ENCODE measurements at places on chromosomes 6 and 20. TPM values are rescaled to one million over a fixed set of nuclear protein-coding genes. Genes with fewer than 3 reads are reported as not detected.
A peak's percentile ranks its signal among the peaks of the same experiment; 100 is the strongest.

Gene EPPIN
- not detected for total RNA-seq

GRCh38 chr6:21142741-21143140, 450.8 kb upstream of the SOX4 start:
- no peaks in the 10 kb centered on the region for H3K4me1 ChIP-seq
- no peak overlapping the region for H3K27ac ChIP-seq
- no peaks in the 10 kb centered on the region for H3K27me3 ChIP-seq
- DNase-seq = no peak
- no peak overlapping the region for H3K4me3 ChIP-seq
- H3K36me3 ChIP-seq = no peaks in the 10 kb centered on the region

- no peaks in the 10 kb centered on the region for H3K36me3 ChIP-seq
- H3K4me3 ChIP-seq = no peak overlapping the region
- no peak overlapping the region for H3K27ac ChIP-seq
- H3K27me3 ChIP-seq = no peaks in the 10 kb centered on the region
- H3K4me1 ChIP-seq = no peaks in the 10 kb centered on the region
- DNase-seq = no peak
Observed at GRCh38 chr6:97876711-97877110, 593.7 kb upstream of the MMS22L start.

GRCh38 chr6:109768485-109768884, 77.4 kb downstream of the FIG4 start:
- peaks cover 9% of the 10 kb centered on the region for H3K36me3 ChIP-seq
- no peak overlapping the region for H3K27ac ChIP-seq
- H3K4me3 ChIP-seq = no peak overlapping the region

Gene PRICKLE4
- 13.8 TPM for total RNA-seq

DNA sequence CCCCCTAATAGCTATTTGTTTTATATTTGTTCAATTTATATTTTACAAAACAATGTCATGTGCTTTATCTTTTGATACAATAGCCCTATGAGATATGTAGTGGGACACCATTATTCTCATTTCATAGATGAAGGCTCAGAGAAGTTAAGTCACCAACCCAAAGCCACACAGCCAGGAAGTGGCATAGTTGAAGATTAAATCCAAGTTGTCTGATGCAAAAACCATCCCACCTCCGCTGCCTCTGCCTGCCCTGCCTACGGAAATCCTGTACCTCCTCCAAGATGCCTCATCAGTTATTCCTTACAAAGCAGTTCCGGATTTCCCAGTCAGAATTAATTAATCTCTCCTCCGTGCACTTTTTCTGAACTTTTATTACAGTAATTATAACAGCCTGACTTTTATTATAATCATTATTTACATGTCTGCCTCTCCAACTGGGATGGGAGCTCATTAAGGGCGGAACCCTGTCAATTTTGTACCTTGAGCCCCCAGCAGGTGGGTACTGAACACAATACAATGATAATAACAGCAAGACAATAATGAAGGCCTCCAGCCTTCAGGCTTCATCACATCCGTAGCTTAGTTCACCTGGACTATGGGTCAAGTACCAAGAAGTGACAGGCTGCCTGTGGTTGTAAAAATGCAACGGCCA, 54.7 kb downstream of the LRFN2 start:
- no peak overlapping the region for H3K27ac ChIP-seq
- H3K36me3 ChIP-seq = no peaks in the 10 kb centered on the region
- DNase-seq = no peak
- H3K27me3 ChIP-seq = no peaks in the 10 kb centered on the region

DNA sequence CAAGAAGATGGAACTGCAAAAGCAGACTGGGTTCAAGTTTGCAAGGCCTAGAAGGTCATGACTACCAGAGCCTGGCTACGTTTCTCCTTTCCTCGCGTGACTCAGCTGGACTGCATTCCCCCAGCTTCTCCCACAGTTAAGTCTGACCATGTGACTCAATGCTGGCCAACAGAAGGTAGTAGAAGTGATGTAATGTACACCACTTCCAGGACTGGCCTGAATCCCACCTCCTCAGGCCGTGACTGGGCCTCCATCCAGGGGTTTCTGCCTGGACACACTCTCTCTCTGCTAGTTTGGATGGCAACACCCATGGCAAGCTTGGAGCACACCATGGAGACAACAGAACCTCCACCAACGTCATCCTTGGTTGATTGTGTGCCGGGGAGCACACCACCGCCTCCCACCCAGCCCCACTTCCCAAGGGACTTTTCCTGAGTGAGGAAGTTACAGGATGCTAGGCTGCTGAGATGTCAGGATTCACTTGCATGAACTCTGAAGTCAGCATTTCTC, 112.0 kb upstream of the CDYL start:
- H3K27me3 ChIP-seq = no peaks in the 10 kb centered on the region
- H3K36me3 ChIP-seq = no peaks in the 10 kb centered on the region
- no peak overlapping the region for H3K4me3 ChIP-seq
- DNase-seq = peak; percentile 91
- no peaks in the 10 kb centered on the region for H3K4me1 ChIP-seq

Gene BCAS1
- 0.71 TPM for total RNA-seq

DNA sequence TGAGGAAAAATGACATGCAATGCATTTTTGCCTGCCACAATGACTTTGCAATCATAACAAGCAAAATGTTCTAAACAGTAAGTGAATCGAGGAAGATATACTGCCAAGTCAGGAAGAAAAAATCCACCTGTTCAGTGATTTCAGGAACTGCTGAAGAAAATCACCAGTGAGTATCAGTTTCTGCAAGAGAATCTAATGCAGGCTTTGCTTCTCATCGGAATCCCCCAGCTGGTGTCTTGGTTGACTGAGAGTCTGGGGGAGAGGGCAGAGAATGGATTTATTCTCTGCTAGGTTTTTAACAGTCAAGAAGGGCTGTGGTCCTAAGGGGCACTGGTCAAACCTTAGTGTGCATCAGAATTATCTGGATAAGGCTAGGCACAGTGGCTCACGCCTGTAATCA, 363.4 kb downstream of the CDH26 start:
- no peaks in the 10 kb centered on the region for H3K27me3 ChIP-seq
- no peak overlapping the region for H3K4me3 ChIP-seq
- no peaks in the 10 kb centered on the region for H3K36me3 ChIP-seq
- no peaks in the 10 kb centered on the region for H3K4me1 ChIP-seq

Gene ULBP2
- not detected for total RNA-seq

Gene NOTCH4
- total RNA-seq = 5.4 TPM

Gene TUBB2B
- total RNA-seq = 22.5 TPM

DNA sequence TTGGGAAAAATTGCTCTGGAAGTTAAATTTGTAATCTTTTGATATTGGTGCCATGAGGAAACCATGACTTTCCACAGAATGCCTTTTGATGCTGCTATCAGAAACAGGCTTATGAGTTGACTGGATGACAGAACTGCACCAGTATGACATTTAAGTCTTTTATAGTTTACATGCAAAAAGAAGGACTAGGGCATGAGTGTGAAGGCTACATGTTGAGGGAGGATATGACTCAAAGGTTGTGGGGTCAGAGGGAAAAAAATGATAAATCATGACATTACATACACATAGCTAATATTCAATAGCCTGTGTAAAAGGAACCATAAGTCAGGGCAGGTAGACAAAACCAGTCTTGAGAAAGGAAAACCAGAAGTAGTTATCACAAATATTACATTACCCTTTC, 182.2 kb downstream of the COL12A1 start:
- no peak overlapping the region for H3K27ac ChIP-seq
- DNase-seq = no peak
- H3K4me3 ChIP-seq = no peak overlapping the region
- no peaks in the 10 kb centered on the region for H3K36me3 ChIP-seq
- peaks cover 10% of the 10 kb centered on the region for H3K4me1 ChIP-seq

Gene GSTA1
- total RNA-seq = not detected

- no peak overlapping the region for H3K27ac ChIP-seq
- H3K27me3 ChIP-seq = no peaks in the 10 kb centered on the region
- no peaks in the 10 kb centered on the region for H3K36me3 ChIP-seq
Observed at GRCh38 chr6:47235964-47236760, 73.5 kb downstream of the TNFRSF21 start.

Gene FGD2
- total RNA-seq = 23.8 TPM

Gene FOXF2
- 18.2 TPM for total RNA-seq

Data from sigmoid colon (tissue), 7 donors.